ENCODE measurements at places on chromosomes 2 and 18.

- DNase-seq = peak; percentile 48
These were observed 24.1 kb downstream of the ACSL3 start for GRCh38 chr2:222884805-222885424.

- DNase-seq = no peak
These were observed 18.9 kb downstream of the GPR35 start for GRCh38 chr2:240644171-240644651.

- no peak for DNase-seq
These were observed 15.7 kb downstream of the COPS8 start for GRCh38 chr2:237101118-237101979.

- peak; percentile 74 for DNase-seq
These were observed 19.4 kb downstream of the SFTPB start for GRCh38 chr2:85648619-85649018.

GRCh38 chr2:189641590-189641989 lies 19.7 kb upstream of the ASNSD1 start:
- DNase-seq = no peak

DNA sequence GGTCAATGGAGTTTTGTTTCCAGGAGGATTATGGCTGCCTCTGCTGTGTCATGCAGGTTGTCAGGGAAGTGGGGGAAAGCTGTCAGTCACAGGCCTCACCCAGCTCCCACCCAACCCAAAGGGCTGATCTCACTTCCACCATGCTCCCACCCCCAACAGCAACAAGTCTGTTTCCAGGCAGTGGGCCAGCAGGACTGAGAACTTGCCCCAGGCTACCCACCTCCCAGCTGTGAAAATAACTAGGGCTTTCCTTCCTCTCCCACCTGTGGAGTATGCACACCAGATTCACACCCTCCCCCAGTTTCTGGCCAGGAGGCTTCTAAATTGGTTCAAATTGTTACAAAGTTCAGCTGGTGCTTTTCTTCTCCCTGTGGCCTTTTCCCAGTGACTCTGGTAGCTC lies 95.6 kb upstream of the ACVR1 start:
- no peak for DNase-seq

DNA sequence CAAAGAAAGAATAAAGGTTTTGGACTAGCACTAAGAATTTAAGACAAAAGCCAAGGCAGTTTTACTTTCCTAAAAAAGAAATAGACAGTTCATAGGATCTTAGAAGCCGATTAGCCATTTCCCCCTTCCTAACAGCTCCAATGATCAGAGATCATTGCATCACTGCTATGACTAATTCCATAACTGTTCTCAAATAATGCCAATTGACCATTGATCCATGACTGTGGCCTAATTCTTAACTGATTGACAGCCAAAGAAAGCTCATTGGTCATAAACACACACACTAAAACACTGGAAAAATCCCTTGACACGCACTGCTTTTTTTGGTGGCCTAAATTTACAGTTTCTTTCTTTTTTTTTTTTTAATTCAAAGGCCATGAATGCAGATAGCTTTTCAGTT lies 345.0 kb upstream of the ACVR2A start:
- DNase-seq = no peak

GRCh38 chr2:148048475-148049221 lies 27.8 kb downstream of the MBD5 start:
- DNase-seq = peak; percentile 20

- DNase-seq = no peak
These were observed 96.7 kb downstream of the GALR1 start for GRCh38 chr18:77346208-77346810.

GRCh38 chr2:166246901-166247300 lies 119.1 kb upstream of the SCN1A start:
- DNase-seq = no peak

DNA sequence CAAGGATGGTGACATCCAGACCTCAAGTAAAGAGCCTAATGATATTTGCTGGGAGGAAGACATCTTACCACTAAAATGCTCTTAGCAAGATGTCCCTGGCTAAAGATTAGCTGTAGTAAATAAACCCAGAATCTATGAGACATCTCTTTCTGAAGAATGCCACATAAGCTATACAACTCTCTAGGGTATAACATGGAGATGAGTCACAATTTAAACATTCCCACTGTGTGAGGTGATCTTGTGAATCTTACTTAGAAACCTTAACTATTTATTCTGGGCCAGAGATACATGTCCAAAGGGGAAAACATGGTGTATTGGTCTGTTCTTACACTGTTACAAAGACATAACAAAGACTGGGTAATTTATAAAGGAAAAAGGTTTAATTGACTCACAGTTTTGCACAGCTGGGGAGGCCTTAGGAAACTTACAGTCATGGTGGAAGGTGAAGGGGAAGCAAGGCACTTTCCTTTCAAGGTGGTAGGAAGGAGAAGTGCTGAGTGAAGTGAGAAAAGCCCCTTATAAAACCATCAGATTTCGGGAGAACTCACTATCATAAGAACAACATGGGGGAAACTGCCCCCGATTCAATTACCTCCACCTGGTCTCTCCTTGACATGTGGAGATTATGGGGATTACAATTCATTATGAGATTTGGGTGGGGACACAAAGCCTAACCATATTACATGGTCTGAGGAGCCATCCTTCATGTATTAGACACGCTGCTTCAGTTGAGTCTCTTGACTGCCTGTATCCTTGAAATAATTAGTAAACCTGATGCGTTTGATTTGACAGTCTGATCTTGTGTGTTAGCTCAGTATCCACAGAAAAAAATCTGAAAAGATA lies 17.1 kb downstream of the KRCC1 start:
- DNase-seq = peak; percentile 95

DNA sequence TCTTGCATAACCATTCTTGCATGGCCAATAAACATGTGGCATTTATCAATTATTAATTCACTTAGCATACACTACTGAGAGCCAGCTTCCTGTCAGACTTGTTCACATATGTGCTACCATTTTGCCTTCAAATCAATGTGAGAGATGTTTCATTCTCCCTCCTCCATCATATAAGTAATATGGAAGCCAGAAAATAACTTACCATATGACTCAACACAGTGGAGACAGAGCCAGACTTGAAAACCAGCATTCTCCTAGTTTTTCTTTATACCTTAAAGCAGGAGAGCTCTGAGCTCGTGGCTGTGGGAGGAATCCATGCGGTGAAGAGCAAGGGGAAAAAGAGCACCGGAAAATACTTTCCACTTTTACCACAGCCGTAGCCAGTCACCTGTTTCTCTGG lies 215.0 kb upstream of the LRATD1 start:
- DNase-seq = no peak

DNA sequence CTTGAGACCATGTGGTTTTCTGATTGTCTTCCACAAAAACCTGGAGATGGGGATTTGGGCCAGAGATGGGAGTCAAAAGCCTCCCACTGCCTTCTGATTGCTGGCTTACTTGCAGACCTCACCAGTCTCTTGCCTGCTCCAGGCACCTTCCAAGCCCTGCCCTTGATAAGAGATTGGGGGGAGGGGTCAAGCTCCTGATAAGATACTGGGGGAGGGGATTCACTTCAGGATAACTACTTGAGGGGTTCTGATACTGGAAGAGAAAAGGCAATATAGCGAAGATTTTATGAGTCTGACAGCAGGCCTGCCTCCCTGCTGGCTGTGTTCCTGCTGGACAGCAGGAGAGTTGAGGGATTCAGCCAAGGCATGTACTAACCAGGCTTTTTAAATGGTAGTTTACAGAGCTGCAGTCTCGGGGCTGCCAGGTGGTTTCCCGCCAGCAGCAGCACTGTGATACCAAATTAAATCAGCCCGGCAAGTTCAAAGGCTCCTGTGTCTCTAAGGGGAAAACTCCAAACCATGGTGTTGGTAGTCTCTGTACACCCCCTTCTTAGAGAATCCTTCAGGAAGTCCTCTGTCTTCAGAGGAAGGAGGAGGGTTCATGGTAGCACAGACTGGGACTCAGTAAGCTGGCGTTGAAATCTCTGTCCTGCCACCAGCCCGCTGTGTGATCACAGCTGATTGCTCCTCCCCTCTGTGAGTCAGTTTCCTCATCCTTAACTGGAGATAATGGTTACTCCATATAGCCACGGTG lies 58.3 kb downstream of the FBXO36 start:
- peak; percentile 59 for DNase-seq

- no peak for DNase-seq
These were observed 514.1 kb downstream of the CPS1 start for GRCh38 chr2:211070547-211070946.

GRCh38 chr2:218755567-218756404 lies 26.2 kb upstream of the CYP27A1 start:
- no peak for DNase-seq

- peak; percentile 45 for DNase-seq
These were observed 157.2 kb downstream of the MIB1 start for GRCh38 chr18:21897811-21898210.

GRCh38 chr18:60044290-60045006 lies 144.7 kb downstream of the PMAIP1 start:
- peak; percentile 91 for DNase-seq

DNA sequence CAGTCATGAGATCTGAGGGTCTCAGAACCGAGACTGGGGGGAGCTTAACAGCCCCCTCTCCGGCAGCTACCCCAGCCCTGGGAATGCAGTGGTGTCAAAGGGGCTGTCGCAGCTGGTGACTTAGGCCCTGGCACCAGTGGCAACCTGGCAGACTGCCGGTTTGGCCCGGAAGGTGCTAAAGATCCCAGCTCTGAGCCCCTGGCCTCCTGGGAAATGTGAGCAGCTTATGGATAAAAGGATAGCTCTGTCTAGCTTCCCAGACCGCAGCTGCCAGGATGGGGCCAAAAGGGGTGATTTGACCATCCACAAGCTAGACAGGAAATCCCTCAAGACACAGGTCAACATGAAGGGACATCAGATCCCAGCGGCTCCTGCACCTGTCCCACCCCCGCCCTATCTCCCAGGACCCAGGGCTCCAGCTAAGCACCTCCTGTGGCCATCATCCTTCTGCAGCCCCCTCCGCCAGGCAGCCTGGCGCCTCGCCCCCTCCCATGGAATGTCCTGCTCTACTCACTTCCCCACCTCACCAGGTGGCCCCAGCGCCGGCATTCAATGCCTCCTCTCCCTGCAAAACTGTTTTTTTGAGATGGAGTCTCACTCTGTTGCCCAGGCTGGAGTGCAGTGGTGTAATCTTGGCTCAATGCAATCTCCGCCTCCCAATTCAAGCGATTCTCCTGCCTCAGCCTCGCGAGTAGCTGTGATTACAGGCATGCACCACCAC lies 33.2 kb upstream of the EFHD1 start:
- no peak for DNase-seq

DNA sequence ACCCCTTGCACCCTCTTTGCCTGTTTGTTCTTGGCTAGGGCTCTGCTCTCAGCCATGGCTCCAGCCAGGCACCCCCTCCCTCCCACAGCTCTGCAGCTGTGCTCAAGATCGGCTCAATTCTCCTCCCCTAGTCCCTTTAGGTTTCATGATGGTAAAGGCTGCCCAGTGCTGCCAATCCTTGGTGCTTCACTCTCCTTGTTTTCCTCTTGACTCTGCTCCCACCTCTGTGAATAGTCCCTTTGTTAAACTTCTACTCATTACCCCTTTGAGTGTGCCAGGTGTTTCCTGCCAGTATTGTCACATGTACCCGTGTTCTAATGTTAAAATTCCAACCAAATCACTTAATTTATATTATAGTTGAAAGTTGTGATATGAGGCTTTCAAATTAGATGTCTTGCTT lies 101.0 kb upstream of the CERS6 start:
- DNase-seq = no peak

GRCh38 chr18:6269660-6270332 lies 144.9 kb downstream of the L3MBTL4 start:
- no peak for DNase-seq

GRCh38 chr2:191686066-191686465 lies 8.1 kb downstream of the NABP1 start:
- DNase-seq = peak; percentile 55

DNA sequence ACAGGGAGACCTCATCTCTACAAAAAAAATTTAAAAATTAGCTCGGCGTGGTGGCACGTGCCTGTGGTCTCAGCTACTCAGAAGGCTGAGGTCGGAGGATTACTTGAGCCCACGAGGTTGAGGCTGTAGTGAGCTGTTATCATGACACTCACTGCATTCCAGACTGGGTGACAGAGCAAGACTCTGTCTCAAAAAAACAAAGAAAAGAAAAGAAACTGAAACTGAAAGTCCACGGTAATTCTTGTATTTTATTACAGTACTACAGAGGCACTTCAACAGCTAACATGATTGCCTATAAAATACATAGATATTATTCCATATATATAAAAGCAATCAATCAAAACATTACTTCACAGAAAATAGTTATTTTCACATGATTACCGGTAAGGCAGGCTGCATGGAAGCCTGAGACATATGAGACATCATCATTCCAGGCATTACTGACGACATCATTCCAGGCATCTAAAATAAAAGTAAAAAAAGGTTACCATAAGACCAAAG lies 23.1 kb downstream of the PRPF40A start:
- DNase-seq = peak; percentile 80

GRCh38 chr2:42371611-42372473 lies 10.8 kb upstream of the COX7A2L start:
- DNase-seq = no peak

DNA sequence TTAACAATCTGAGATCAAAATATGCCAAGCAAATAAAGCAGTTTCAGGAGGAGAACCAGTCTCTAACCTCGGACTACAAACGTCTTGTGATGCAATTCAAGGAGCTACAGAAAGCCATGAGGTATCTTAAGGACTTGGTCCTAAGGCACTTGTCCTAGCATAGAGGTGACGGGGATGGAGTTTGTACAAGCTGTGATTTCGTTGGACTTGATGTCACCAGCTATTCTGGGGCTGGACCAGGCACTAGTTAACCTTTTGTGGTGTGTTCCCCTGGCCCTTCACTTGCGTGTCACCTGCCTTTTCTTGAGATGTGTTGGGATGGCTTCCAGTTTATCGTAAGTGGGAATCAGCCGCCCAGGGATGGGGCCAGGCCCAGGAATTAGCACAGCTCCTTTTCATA lies 33.7 kb downstream of the OTOF start:
- no peak for DNase-seq

- no peak for DNase-seq
These were observed 315.4 kb downstream of the CDH2 start for GRCh38 chr18:27861539-27861938.

DNA sequence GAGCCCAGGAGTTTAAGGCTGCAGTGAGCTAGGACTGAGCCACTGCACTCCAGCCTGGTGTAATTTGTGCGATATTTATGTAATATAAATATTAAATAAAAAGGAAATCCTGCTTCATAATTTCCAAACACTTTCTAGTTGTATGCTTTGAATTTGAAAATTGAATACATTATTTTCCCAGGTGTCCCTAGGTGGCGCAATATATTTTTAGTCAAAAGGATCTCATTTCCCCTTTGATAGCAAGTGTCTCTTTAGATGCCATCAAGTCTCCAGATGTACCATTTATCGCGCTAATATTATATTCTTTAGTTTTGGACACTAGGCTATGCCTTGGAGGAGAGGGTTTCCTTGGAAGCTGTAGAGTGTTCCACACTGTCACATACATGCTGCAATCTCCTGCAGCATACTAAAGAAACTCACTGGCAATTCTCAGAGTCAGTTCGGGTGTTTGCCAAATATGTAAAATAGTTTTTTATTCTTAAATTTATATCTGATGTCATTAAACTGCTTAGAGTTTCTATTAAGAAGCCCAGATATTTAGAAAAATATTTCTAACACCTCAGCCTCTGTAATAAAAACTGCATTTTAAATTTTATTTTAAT lies 5.6 kb upstream of the WDR7 start:
- DNase-seq = peak; percentile 11

All from EH (cell line).